Karpas-422 (cell line): ENCODE measurements at places on chromosomes 13 and 19.

DNA sequence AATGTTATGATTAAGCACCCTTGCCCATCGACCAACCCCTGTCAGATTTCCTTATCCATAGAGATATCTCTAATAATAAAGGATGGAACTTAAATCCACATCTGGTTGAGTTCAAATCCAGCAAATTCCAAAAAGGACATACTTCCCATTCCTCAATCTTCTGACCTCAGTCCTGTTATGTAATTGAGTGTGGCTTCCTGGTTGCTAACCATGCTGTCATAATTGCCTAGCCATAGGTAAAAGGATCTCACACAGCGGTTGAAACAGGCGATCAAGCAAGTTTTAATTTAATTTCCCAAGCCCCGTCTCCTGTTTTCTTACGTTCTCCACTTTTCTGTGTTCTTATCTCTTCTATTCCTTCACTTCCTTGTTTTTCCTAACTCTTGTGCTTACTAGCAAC lies 550.3 kb downstream of the GPC6 start:
- no peak for DNase-seq

DNA sequence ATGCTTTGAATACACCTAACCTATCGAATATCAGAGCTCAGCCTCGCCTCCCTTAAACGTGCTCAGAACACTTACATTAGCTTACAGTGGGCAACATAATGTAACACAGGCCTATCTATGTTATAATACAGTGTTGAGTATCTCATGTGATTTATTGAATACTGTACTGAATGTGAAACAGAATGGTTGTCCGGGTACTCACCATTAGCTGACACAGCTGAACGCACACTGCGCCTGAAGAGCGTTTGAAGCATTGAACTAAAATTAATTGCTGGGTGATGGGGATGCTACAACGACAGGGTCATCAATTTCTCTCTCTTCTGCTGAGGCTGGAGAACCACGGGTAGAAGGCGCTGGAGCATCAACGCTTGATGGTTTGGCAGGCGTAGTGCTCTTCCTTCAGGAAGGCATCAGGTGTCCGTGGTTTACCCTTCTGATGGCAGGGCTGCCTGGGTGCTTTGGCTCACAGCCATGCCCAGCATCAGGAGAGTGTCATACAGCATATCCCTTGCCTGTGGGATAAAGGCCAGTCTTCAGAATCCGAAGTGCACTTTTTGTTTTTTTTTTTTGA lies 46.9 kb upstream of the UBE2L5 start:
- peak; percentile 77 for DNase-seq

GRCh38 chr13:93262729-93263345 lies 36.2 kb downstream of the GPC6 start:
- DNase-seq: no peak

DNA sequence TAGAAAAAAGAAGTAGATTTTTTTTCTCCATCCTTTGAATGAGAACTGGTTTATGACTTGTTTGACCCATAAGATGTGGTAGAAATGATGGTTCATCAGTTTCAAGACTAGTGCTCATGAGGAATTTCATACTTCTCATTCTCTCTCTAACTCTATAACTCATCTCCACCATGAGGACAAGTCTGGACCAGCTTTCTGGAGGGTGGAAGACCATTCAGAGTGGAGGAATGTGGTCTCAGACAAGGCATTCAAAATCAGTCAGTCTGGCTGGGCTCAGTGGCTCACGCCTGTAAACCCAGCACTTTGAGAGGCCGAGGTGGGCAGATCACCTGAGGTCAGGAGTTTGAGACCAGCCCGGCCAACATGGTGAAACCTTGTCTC lies 3.5 kb upstream of the EID2 start:
- no peak for DNase-seq

- DNase-seq: peak; percentile 49
Observed at GRCh38 chr19:36527873-36528193, 238 bp downstream of the ZNF260 start.

- no peak for DNase-seq
Observed at GRCh38 chr13:113552079-113552478, 32.5 kb upstream of the TFDP1 start.

- no peak for DNase-seq
Observed at GRCh38 chr13:75796825-75797224, 160.7 kb downstream of the LMO7 start.

- no peak for DNase-seq
Observed at GRCh38 chr19:7874076-7874896, at the start of gene PRR36. PRR36 (minus strand) TSS chr19:7874390; CDS start chr19:7873689, 701 bp downstream.

GRCh38 chr13:21825186-21825585 lies 154.3 kb downstream of the FGF9 start:
- no peak for DNase-seq

GRCh38 chr19:50003810-50004419 lies 21.3 kb downstream of the VRK3 start:
- DNase-seq: no peak

DNA sequence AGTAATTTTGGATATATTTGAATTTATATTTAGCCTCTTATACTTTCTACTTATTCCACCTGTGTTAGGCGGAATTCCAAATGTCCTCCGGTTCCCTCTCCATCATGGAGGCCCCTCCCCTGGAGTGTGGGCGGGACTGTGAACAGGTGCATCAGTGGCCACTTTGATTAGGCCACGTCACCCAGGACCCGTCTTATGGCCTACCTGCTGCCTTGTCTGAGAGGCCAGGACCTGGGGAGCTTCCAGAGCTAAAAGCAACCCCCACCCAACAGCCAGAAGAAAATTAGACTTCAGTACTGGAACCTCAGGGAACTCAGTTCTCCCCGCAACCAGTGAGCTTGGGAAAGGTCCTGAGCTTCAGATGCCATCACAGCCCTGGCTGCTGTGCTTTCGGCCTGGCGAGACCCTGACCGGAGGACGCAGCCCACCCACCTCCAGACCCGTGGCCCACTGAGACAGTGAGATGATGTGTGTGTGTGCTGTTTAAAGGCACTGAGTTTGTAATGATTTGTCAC lies 200.2 kb upstream of the SOX1 start:
- no peak for DNase-seq

DNA sequence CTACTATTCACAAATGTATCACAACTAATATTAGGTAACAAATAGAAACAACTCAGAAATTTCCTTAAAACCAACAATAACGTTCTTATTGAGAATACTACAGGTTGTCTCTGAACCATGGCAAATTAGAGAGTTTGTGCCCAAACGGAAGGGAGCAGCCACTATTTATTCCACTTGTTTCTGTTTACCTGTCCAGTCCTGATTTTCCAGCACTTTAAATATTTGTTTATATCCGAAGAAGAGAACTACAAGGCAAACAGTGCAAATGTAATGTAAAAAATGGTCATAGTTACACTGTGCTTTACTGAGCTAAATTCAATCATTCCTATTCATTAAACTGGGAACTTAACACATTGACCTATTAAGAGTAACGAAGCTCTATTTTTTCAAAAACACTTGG lies 9.2 kb downstream of the SUCLA2 start:
- DNase-seq: no peak

DNA sequence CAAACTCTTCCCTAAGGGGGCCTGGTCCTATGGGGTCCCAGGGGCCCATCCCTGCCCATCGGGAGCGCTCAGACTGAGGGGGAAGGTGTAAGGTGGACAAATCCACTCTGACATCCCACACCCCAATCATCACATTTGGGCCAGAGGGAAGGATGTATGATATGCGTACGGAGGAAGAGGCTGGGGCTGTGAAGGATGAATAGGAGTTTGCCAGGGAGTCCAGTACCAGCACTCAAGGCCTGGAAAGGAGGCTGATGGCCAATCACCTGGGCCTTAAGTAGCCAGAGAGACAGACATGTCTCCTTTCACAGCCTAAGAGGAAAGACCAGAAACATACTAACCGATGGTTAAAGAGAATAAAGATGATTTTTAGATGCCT lies 14.9 kb downstream of the TJP3 start:
- DNase-seq: no peak
